Right hindlimb (tissue), 1 donor: ENCODE measurements at places on chromosomes 4 and X.
A peak's percentile ranks its signal among the peaks of the same experiment; 100 is the strongest.

- peak; percentile 81 for DNase-seq
Measured at GRCh38 chr4:88697588-88698329, at the start of gene NAP1L5. Gene NAP1L5, minus strand, starts transcription at chr4:88697829. Its CDS starts 75 bp downstream, at chr4:88697754.

DNA sequence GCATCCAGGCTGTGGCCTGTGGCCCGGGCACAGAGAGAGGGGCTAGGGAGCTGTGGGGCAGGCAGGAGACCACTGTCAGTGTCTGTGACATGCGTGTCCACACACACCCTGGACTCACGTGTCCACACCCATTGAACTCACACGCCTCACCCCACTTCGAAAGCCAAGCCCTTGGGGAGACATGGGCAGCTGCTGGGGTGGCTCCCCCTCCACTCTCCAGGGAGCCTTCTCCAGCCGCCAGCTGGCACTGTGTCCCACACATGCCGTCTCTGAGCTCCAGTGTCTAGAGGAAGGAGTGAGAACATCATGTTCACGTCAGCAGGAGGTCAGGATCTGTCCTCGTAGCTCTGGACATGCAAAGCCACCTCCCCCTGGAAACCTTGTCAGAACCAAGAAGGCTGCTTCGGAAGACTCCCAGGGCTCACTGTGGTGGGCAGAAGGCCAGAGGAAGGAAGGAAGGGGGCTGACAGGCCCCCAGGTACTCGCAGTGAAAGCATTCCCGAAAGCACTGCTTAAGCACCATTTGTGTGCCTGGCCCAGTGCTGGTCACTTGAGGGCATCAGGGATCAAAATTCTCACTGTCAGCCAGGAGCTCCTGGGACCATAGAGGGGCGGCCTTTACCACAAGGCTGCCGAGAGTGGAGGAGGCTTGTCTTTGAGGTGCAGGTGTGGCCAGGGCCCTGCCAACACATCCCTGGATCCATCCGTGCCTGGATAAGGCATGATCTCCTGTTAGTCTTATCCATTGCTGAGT lies 61.4 kb downstream of the HTRA3 start:
- DNase-seq: peak; percentile 52

DNA sequence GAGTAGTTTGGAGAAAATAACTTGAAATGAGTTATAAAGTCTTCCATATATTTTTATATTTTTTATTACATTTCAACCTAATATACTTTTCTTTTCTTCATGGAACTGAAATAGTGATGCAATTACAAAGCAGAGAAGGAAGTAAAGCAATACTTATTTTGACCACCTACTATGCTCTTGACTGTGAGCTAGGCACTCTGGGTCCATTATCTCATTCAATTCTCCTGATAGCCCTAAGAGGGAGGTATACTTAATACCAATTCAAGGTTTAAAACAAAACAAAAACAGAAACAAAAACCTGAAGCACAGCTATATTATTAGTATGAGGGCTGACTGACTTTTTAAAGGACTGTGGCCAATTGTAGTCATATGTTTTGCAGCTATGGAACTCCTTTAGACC lies 193.5 kb downstream of the MAD2L1 start:
- no peak for DNase-seq

- DNase-seq: no peak
Measured at GRCh38 chrX:94524867-94525266, 850.9 kb downstream of the FAM133A start.

GRCh38 chr4:108559911-108560310 lies 60.5 kb upstream of the RPL34 start:
- no peak for DNase-seq

DNA sequence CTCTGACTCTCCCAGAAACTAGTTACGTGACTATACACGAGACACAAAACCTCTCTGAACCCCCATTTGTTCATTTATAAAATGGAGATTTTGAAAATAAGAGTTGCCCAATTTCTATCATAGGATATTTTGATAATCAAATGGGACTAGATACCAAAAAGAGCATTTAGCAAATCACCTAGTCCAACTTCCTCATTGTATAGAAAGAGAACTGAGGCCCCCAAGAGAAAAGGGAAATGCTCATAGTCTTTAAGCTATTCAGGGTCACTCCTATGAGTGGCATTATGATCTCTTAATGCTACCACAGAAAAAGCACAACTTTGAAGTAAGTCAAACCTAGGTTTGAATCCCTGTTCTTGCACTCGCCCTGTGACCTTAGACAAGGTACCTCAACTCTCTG lies 62.7 kb downstream of the BMP15 start:
- DNase-seq: no peak

GRCh38 chr4:153747406-153747955 lies 12.3 kb downstream of the RNF175 start:
- no peak for DNase-seq

GRCh38 chr4:63670735-63671134 lies 738.5 kb downstream of the TECRL start:
- DNase-seq: no peak

DNA sequence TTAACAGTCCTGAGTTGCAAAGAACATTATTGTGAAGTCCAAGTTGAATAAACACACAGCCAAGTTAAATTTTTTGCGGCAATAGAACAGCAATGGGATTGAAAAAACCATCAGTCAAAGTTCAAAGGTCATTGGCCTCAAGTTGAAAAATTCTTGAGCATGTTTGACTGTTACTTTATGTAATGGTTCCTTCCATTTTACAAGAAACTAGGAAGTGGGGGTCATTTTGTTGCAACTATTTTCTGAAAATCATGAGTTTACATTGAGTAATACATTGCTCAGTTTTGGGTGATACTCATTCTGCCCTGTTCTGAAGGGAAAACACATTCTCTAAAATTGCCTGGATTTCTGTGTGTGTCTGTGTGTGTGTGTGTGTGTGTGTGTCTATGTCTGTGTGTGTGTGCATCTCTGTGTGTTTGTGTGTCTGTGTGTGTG lies 5.2 kb upstream of the IRF2 start:
- no peak for DNase-seq

- no peak for DNase-seq
Measured at GRCh38 chr4:139547979-139548378, 8.0 kb downstream of the SETD7 start.

DNA sequence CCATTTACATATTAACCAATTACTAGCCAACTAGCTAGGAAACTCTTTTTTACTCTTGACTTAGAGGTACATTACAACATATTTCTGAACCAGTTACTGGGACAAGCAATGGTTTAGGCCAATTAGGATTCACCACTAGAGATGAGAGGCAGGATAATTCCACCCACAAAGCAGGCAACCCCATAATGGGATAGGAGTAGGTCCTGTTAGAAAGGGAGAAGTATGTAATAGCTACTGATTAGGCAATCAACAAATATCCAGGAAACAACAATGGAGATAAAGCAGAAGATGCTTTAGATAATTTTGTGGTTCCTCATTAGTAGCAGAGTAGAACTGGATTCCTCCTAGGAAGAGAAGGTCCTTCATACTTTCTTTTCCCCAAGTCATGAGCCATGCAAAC lies 173.8 kb upstream of the GLRA2 start:
- no peak for DNase-seq

GRCh38 chr4:105387466-105387865 lies 86.4 kb downstream of the PPA2 start:
- no peak for DNase-seq

DNA sequence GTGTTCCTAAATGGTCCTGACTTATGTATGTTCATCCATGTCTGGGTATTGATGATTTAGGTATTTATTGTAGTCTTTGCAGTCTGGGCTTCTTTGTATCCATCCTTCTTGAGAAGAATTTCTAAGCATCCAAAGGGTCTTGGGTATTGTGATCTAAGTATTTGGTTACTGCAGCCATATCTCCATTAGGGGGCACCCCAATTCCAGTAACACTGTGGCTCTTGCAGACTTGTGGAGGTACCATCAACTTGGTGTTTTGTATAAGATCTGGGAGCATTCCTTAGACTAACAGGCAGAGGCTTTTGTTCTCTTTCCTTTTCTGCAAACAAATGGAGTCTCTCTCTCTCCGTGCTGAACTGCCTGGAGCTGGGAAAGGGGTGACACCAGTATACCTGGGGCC lies 113.7 kb upstream of the NEXMIF start:
- no peak for DNase-seq

DNA sequence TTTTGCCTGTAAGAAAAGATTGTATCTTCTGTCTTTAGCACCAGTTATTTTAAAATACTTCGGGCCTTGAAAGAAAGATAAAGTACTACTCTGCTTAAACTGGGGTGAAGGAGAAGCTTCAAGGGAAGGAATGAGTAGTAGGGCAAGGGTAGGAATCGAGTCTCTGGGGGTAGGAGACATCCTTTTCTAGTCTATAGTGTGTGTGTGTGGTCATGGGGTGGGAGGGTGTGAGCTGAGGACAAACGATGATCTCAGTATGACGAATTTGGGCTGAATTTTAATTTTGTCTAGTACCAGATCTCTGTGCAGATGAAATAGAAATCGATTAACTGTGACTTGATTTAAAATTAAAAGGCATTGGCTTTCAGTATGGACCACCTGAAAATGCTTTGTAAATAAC lies 3.3 kb upstream of the MYOZ2 start:
- DNase-seq: no peak

GRCh38 chrX:47481160-47481559 lies 1.9 kb downstream of the ZNF41 start:
- DNase-seq: no peak

- DNase-seq: no peak
Measured at GRCh38 chrX:79367907-79368306, 773 bp upstream of the ITM2A start.

DNA sequence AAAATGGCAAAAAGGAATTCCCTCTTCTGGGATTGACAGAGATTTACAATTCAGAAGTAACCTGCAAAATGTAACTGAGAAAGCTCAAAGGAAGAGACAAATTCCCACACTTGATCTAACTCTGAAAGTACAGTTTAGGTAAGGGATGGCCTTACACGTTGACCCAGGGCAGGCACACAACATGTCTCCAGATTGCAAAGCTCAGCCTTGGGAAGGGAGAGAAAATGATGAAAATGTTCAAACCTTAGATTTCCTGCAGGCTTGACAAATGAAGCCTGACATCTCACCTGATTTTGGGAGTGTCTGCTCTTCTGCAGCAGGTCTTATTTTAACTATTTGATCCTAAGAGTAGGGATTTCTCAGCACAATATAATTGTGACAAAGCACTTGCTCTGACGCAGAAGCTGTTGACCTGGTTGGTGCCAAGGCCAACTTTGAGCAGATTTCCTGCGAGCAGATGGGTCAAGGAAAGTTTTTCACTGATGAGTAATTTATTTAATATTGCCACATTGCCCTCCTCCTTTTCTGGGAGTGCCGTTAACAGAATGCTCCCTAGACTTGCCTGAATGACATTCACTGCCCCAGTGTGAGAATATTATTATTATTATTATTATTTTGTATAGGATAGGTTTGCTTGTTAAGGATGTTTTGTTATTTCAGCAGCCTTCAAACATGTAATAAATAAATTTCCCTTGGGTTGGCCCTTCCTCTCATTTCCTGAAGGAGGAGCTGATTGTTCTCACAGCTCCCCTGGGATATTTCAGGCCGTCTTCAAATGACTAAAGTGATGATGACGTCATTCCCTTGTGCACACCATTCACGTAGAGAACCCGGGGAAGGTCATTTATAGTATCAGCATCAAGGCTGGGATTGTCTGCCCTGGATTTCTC lies 157.1 kb downstream of the VEGFC start:
- DNase-seq: no peak

DNA sequence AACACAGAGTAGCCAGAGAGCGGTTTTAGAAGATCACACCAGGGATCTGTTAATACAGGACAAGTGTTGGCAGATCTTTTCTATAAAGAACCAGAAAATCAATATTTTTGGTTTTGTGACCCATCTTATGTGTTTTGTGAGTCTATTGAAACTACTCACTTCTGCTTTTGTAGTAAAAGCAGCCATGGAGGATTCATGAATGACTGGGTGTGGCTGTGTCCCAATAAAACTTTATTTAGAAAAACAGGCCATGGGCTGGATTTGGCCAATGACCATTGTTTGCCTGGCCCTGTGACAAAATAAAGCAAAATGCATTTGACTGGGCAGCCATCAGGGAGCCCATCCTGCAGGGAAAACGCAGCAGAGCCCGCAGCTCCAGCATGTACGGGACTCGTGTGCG lies 99.9 kb upstream of the ADRA2C start:
- DNase-seq: no peak

DNA sequence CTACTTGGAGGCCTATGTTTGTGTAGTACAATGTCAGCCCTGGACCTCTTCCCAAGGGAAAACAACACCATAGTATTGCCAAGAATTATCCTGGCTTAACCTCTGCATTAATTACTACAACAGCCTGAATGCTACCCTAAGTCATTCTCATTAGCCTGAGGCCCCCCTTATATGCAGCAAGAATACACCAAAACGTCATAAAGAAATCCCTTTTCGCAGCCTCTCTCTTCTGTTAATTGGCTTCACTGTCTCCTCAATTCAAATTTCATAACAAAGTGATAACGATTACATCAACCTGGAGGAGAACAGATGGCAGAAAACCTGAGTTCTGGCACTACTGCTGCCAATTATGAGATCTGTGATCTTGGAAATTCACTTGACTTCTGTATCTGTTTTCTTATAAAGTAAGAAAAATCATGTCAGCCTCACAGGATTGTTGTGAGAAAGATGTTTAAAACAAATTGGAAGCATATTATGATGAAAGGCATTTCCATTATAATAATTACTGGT lies 1663.1 kb downstream of the STIM2 start:
- DNase-seq: no peak

DNA sequence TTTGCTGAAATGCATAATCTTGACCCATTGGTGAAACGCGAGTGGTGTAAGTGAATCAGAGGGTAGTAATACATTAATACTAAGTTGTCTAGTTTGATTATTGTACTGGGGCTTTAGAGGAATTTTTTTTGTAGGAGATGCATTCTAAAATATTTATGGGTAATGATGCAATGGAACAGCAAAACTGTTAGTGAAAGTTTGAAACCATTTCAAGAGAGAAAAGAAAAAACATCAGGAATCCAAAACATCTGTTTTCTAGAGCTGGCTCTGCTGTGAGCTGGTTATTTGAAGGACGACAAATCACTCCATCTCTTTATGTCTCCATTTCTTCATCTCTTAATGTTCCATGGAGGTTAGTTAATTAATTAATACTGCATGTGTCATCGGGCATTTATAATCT lies 351.9 kb upstream of the FAT1 start:
- DNase-seq: no peak

- no peak for DNase-seq
Measured at GRCh38 chr4:33058998-33059397, 2338.8 kb downstream of the PCDH7 start.

- DNase-seq: no peak
Measured at GRCh38 chr4:138299881-138300280, 57.7 kb upstream of the SLC7A11 start.

DNA sequence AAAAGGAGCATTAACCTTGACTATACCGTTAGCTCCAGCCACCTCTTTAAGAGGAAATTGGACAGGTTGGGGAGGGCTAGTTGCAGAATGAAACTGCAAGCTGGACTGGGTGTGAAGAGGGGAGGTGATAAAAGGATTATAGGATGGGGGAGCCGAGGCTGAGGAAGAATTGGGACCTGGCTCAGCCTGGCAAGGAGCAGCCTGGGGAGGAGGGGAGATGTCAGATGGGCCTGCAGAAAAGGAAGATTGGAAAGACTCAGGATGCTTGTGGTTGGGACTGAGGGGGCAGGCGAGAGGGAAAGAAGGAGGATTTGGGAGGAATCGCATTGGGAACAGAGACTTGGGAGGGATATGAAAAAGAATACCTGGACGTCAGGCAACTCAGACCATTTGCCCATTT lies 351.7 kb downstream of the PPP3CA start:
- DNase-seq: no peak
